ENCODE measurements at places on chromosomes 1 and 21.

GRCh38 chr1:186283374-186283773, 91.7 kb downstream of the TPR start:
- no peak for DNase-seq

- DNase-seq = no peak
Observed at GRCh38 chr1:14517841-14518180, 80.7 kb upstream of the KAZN start.

DNA sequence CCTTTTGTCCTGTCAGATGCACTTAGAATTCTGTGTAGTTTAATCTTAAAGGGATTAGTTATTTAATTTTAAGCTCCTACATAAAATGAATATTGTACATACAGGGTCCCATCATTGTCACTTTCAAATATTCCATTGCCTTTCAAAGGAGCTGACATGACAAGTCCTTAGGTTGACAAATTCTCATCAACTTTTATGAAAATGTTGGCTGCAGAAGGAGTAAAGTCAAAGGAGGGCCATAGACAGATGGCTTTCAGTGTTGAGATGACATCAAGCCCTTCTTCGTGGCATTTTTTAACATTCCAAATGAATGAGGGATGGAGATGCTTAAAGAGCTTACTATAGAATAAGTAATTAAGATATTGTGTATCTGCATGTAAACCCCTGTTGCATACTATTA, 15.4 kb downstream of the NFIA start:
- DNase-seq = no peak

GRCh38 chr1:25238046-25238445, 5.7 kb upstream of the SYF2 start:
- no peak for DNase-seq

DNA sequence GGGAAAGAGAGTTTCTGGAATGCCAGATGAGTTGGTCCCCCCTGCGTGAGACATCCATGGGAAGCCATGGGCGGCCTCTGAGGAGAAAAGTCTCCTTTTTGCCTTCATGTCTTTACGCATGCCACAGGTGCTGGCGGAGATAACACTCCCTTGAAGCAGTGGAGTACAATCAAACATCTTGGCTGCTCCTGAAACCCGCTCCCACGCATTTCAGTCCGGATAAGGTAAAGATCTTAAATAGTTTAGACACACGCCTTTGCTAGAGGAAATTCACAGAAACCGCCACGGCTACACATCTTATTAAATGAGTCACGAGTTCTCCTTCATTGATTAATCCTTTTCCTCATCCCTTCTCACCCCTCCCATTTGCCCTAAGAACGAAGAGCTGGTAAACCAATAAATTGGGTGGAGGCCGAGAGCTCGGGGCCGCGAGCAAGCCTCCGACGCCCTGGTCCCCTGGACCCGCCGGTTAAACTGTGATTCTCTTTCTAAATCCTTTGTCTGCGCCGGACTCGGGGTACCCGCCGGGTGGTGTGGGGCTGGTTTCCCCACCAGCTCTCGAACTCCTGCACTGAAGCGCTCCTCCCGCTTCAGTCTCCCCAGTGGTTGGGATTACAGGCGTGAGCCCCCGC, 6.6 kb upstream of the ZNF669 start:
- no peak for DNase-seq

- no peak for DNase-seq
Observed at GRCh38 chr21:17793246-17794123, 25.7 kb downstream of the C21orf91 start.

Data from pulmonary artery endothelial cell (primary cell).